Neural progenitor cell (in vitro differentiated cells): ENCODE measurements at places on chromosomes 11 and 22. TPM values are rescaled to one million over a fixed set of nuclear protein-coding genes. Genes with fewer than 3 reads are reported as not detected.

- H3K27ac ChIP-seq: no peak overlapping the region
- no peak overlapping the region for H3K4me3 ChIP-seq
- no peaks in the 10 kb centered on the region for H3K36me3 ChIP-seq
- peaks cover 11% of the 10 kb centered on the region for H3K4me1 ChIP-seq
- H3K27me3 ChIP-seq: no peaks in the 10 kb centered on the region
These were observed 4.7 kb downstream of the TCIRG1 start for GRCh38 chr11:68043349-68044144.

GRCh38 chr11:18776324-18776723, 15.3 kb downstream of the PTPN5 start:
- no peak for DNase-seq
- H3K4me1 ChIP-seq: peaks cover 10% of the 10 kb centered on the region
- no peaks in the 10 kb centered on the region for H3K27me3 ChIP-seq
- H3K27ac ChIP-seq: no peak overlapping the region
- H3K36me3 ChIP-seq: no peaks in the 10 kb centered on the region

DNA sequence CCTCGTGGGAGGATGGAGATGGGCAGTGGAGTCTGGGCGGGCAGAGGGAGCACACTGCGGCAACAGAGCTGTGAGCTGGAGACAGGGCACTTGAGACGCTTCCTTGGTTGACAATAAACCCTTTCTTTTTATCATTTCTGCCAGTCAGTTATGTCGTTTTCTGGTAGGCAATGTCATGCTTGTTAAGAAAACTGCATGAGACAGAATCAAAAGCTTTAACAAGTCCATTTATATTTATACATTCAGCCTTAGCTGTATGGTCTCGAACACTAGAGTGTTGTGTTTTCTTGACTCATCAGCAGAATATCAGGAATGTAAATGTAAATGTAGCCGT, 31.9 kb downstream of the PPFIA1 start:
- DNase-seq: no peak
- H3K27ac ChIP-seq: no peak overlapping the region
- no peaks in the 10 kb centered on the region for H3K4me1 ChIP-seq
- no peaks in the 10 kb centered on the region for H3K36me3 ChIP-seq

- H3K27ac ChIP-seq: no peak overlapping the region
- H3K27me3 ChIP-seq: no peaks in the 10 kb centered on the region
- H3K36me3 ChIP-seq: no peaks in the 10 kb centered on the region
- DNase-seq: no peak
These were observed 137.5 kb downstream of the CHST1 start for GRCh38 chr11:45527898-45528297.

The SLC5A1 gene
- 0.06 TPM in 1 of 2 replicates, not detected in the other for total RNA-seq

The BTG4 gene
- total RNA-seq: not detected in 2 replicates

The CCDC116 gene
- total RNA-seq: 0.15 TPM in 1 of 2 replicates, not detected in the other
